Omental fat pad (tissue), 4 donors: ENCODE measurements at places on chromosomes 1 and 21.

DNA sequence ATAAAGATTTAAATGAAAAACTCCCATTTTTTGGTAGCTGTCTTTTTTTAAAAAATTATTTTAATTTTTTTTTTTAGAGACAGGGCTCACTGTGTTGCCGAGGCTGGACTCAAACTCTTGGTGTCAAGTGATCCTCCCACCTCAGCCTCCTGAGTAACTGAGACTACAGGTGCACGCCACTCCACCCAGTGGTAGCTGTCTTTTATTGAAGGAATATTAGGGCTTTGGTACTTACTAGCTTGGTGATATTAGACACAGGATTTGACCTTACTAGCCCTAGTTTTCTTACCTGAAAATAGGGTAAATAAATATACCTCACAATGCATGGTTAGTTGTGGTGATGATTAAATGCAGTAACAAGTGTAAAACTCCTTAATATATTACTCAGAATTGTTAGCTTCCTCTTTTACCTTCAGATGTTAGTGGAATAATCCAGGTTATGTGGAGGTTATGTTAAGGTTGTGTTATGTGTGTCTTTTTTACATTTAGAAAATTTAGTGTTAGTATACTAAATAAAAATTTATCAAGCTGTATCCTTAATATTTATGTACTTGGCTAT, 66.8 kb downstream of the PHACTR4 start:
- DNase-seq = no peak

- DNase-seq = no peak
These were observed 35.7 kb upstream of the MAN1C1 start for GRCh38 chr1:25580927-25581326.

- no peak for DNase-seq
These were observed 54.5 kb upstream of the SCCPDH start for GRCh38 chr1:246669659-246670058.

DNA sequence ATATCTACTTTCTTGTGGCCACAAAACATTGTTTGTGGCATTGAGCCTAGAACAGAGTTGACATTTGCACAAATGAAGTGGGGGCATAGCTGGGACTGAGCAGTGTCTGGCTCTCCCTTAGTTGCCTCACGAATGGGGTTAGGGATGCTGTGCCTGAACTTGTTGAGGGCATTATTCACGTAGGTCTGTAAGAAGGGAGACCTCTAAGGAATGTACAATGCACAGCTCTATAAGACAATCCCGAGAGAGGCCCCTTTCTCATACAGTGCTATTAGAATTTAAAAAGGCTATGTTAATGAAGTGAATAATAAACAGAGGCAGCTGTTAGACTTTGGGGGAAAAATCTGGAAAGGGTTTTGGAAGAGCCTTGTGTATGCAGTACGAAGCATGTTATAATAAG, 118.4 kb upstream of the DEPDC1 start:
- no peak for DNase-seq

DNA sequence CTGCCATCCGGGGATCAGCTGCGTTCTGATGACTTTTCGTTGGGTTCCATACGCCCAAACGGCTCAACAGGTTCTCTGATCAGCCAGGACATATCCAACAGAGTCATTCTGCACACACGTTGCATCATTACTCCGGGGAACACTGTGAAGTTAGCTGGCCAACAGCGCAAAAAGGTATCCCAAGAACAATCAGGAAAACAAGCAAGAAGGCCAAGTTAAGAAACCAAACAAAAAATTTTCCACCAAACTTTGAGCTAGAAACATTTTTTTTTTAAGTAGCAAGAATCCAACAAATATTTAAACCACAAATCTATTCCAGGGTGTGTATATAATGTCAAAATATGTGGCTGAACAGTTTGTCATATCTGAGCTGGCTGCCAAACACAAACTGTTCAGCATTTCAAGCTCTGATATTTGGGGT, 29.2 kb downstream of the NID1 start:
- no peak for DNase-seq

- DNase-seq = no peak
These were observed 62.3 kb downstream of the IER5 start for GRCh38 chr1:181150842-181151241.

- no peak for DNase-seq
These were observed 58.8 kb downstream of the ATP6V1G3 start for GRCh38 chr1:198481661-198482060.
